ENCODE measurements at places on chromosomes 16 and 17. TPM values are rescaled to one million over a fixed set of nuclear protein-coding genes. Genes with fewer than 3 reads are reported as not detected.

The GDPD3 gene
- total RNA-seq, result 3.1 TPM

The PDE6G gene
- 0.62 TPM for total RNA-seq

The ARSG gene
- 3.9 TPM for total RNA-seq

The SEZ6 gene
- not detected for total RNA-seq

The ABCC12 gene
- total RNA-seq, result not detected

The SPATA20 gene
- 56.0 TPM for total RNA-seq

The CTRB2 gene
- total RNA-seq, result not detected

DNA sequence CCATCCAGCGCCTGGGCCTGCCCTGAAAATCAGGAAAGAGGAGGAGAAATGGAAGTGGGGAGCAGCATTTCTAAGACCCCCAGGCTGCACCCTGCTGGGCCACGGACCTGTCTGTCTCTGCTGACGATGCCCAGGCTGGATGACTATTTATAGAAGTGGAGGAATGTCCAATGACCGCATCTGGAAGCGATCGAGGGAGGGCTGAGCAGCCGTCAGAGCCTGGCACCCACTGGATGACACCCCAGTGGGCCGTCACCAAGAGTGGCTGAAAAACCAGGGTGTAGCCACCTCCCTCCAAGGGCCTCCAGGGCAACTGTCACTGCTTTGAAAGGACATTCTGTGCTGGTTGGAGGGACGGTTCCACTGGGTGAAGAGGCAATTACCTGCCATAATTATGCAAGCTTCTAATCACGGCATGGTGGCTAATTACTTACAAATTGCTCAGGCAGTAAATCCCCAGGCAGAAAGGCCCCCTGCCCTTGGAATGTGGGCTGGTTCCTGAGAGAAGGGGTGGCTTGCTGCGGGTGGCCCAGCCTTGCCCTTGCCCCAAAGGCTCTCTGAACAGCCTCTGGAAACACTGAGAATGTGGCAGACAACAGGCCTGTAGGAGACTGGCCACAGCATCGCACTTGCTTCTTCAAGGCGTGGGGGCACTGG is 332.1 kb downstream of the C16orf95 start:
- no peak for ATAC-seq

DNA sequence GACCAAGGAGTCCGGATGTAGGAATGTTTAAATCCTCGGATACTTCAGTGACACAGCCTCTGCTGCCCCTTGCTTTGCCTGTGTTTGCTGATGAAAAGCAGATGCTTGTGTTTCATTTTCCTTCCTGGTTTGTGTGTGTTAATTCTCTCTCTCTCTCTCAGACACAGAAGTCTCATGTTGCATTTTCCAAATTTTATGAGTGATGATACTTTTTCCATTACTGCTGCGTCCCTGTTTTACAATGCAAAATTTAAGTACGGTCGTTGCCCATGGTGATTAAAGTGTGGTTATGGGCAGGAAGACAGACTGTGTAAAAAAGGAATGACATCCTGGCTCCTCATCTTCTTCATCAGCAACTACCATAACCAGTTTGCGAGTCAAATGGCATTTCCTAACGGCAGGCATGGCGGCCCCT is 5.7 kb downstream of the RMI2 start:
- ATAC-seq, result no peak

GRCh38 chr17:7132511-7133094 is 18.0 kb upstream of the ASGR2 start:
- no peak for ATAC-seq

DNA sequence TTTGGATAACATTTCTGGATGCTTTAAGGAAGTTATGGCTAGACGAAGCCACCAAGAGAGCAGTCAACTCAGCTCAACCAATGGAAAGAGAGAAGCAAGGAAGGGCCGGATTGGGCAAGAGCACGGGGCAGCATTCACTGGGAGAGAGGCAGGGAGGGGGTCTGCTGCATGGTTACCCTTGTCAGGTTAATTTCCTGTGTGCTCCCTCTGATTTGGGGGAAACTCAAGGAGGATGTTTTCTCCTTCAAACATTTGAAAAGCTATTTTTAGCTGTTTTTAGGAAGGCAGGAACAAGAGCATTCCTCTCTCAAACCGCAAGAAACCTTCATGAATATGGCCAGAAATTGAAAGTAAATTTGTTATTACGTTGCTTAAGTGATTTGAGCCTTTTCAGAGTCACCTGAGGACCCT is 118.5 kb upstream of the ZFHX3 start:
- peak; percentile 65 for ATAC-seq

GRCh38 chr17:42886283-42887176 is 14.1 kb upstream of the G6PC1 start:
- ATAC-seq, result no peak

GRCh38 chr17:40903129-40903847 is 18.2 kb upstream of the KRT20 start:
- ATAC-seq, result no peak

DNA sequence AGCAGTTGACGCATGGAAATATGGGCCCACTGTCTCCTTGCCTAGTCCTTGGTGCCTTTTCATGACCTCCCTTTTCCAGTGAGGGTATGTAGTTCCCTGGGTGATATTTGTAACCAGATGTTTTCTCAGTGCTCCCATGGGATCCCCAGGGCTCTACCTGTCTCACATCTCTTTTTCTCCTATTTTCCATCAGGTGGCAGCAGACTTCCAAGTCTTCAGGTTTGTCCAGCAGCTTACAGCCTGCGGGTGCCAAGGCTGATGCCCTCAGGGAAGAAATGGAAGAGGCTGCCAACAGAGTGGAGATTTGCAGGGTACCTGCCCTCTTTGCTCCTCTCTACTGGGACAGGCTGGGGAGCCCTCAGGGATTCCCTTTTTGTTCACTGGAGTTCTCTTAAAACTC is 89.1 kb downstream of the ELAC2 start:
- no peak for ATAC-seq

- no peak for ATAC-seq
Measured at GRCh38 chr17:66349521-66350254, 47.3 kb downstream of the PRKCA start.

- ATAC-seq, result no peak
Measured at GRCh38 chr16:14958970-14959369, 15.9 kb upstream of the PDXDC1 start.

GRCh38 chr17:55576996-55577586 is 65.8 kb upstream of the SMIM36 start:
- peak; percentile 58 for ATAC-seq

- no peak for ATAC-seq
Measured at GRCh38 chr17:74055508-74056160, 147.8 kb upstream of the RPL38 start.

DNA sequence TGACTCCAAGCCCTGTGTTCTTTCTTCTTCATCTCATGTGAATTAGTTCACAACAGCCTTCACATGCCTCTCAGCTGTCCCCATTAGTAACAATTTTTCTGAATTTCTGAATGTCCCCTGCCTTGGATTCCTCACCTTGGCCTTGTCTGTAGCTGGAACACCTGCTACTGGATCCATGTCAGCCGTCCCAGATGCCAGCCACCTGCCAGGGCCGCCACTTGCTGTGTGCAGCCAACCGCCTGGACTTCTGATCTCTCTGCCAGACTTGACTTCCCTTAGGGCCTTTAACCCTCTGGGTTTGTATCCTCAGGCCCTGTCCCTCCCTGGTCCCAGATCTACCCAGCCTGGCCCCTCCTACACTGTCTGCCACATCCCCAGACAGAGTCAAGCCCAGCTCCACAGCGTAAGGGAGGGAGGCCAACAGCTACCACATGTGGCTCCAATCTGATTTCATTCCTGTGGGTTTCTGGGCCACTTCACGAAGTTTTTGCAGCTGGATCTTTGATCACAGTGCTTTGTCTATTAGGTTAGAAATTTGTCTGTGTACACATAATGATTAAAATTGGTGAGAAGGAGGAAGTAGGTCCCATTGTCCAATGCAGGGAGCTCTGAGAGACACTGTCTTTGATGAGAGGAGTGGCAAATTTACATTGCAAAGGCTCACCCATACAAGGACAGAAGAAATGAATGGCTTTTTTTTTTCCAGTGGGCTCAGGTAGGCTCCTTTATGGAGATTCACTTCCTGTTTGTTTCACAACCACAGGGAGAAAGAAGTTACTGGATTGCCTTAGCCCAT is 15.3 kb downstream of the MPP2 start:
- no peak for ATAC-seq
